K562 (cell line): ENCODE measurements at places on chromosomes 16 and 17. TPM values are rescaled to one million over a fixed set of nuclear protein-coding genes. Genes with fewer than 3 reads are reported as not detected.

DNA sequence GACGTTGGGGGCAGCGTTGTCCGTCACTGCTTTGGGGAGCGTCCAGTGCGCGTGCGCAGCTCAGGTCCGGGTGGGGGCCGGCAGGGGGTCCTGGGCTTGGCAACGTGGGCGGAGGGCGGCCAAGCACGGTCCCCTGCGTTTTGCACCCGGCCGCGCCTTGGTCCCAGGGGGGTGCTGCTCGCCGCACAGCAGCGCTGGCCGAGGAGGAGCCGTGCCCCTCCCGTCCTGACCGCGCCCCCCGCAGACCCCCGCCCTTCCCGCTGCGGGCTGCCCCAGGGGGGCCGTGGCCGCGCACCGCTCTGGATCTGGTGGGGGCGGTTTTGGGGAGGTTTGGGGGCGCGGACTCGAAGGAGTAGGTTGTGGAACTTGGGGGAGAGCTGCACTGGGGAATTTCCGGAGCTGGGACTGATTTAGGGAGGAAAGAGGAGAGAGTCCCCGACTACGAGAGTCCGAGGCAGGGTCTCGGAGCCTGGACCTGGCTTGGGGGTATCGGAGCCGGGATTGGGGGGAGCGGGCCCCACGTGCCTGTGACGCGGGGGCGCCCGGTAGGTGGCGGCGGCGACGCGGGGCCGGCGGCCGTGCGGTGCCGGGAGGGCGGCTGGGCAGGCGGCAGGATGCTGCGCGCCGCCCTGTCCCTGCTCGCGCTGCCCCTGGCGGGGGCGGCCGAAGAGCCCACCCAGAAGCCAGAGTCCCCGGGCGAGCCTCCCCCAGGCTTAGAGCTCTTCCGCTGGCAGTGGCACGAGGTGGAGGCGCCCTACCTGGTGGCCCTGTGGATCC lies at the start of gene SLC9A5:
Gene SLC9A5, plus strand, starts transcription at position 579 of the 777 bp plus-strand sequence. Its CDS starts 36 bp downstream, at position 615.
- peak; percentile 57 for DNase-seq

ATP2A1 gene
- total RNA-seq: 2.3 and 2.6 TPM in 2 replicates

RSL1D1 gene
- 254 and 259 TPM in 2 replicates for total RNA-seq

VASN gene
- total RNA-seq: 2.4 and 2.5 TPM in 2 replicates

SLC6A2 gene
- total RNA-seq: not detected in 2 replicates

DNA sequence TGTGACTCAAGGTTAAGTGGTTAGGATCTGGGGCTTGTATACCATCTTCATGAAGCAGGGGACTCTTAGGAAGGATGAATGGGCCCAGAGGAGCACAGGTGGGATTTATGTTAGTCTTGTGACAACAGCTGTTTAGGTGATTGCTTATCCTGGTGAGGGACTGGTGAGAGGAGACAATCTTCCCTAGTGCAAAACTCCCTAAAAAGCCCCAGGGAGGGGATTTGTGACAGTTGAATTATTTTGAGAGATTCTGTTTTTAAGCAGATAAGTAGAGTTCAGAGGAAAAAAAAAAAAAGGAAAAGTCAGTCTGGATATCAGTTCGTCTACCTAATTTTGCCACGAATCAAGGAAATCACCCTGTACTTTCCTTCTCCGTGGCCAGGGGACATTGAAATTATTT lies 35.1 kb upstream of the SEC14L1 start:
- DNase-seq: no peak

- no peak for DNase-seq
These were observed 138.1 kb downstream of the ASIC2 start for GRCh38 chr17:33154869-33155455.

GRCh38 chr16:70685938-70686375 lies at the start of gene MTSS2:
Gene MTSS2 (minus strand): TSS chr16:70686053. CDS start chr16:70685791, 262 bp downstream.
- peak; percentile 95 for DNase-seq

DNA sequence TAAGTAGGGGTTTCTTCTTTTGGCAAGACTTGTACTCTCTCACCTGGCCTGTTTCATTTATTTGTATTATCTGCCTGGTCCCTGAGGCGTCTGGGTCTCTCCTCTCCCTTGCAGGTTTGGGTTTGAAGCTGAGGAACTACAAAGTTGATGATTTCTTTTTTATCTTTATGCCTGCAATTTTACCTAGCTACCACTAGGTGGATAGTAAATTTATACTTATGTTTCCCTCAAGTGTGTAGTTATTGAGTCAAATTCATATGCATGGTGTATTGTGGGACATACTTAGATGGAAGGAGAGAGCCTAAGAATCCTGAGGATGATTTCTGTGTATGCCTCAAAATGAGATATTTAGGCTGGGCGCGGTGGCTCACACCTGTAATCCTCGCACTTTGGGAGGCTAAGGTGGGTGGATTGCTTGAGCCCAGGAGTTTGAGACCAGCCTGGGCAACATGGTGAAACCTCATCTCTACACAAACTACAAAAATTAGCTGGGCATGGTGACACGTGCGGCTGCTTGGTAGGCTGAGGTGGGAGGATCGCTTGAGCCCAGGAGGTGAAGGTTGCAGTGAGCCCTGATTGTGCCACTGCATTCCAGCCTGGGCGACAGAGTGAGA lies 13.6 kb downstream of the TMEM98 start:
- DNase-seq: no peak

DNA sequence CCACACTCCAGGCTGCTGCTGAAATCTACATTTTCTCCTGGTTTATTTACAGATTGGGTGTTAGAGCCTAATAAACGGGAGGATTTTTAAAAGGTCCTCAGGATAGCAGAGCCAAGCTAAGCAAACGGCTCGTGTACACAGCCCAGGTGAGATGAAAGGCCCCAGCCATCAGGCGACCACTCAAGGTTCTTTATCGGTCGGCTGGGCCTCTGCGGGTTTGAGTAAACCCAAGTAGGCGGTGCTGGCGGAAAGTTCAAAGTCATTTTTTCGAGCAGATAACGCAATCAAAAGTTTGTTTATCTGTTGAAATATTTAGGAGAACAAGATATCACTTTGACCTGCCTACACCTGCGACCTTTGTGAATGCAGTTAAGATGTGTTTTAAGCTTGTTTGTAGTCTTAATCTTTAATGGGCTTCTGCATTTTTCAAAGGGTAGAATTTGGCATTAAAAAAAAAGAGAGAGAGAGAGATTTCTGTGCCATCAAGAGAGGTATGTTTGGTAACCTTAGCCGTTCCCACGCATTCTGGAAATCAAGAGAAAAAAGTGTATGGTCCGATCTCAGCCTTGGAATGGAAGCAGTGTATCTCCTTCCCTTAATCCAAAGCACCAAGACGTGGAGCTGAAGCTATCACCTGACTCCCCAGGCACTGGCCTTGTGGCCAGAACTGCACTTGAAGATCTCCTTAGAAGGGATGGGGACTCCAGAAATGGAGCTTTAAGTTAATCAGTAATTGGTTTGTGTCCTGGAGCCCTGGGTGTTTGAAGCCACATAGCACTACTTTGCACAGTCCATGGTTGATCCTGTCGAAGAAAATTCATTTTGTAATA lies 301.7 kb upstream of the IRX5 start:
- no peak for DNase-seq

SLFN14 gene
- total RNA-seq: 3.2 and 4.3 TPM in 2 replicates

GP1BA gene
- total RNA-seq: not detected in 2 replicates

DNA sequence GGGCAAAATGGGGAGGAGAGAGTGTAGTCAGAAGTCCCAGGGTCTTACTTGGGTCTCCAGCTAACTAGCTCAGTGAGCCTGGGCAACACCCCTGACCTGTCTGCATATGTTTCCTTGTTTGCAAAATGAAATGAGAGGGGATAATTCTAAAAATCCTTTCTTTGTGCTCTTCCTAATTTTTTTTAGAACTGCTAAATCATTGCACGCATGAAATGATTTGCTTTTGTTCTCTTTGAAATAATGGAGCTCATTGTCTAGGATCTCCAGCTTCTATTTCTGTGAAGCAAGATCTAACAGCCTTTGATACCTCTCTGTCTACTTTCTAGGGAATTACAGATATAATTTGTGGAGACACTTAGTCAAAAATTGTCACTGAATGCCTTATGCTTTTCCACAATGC lies 181.3 kb downstream of the CDH13 start:
- no peak for DNase-seq

- DNase-seq: peak; percentile 9
These were observed 60.1 kb downstream of the AIPL1 start for GRCh38 chr17:6374761-6375312.

KRT33B gene
- total RNA-seq: not detected in 2 replicates
